ENCODE measurements at places on chromosomes 16 and 17. TPM values are rescaled to one million over a fixed set of nuclear protein-coding genes. Genes with fewer than 3 reads are reported as not detected.
A peak's percentile ranks its signal among the peaks of the same experiment; 100 is the strongest.

TLCD3A gene
- total RNA-seq, result 12.9 TPM

SLC5A11 gene
- total RNA-seq, result not detected

SMPD3 gene
- not detected for total RNA-seq

VMO1 gene
- 0.27 TPM for total RNA-seq

TBC1D3H gene
- not detected for total RNA-seq

SLC12A4 gene
- total RNA-seq, result 65.6 TPM

KRTAP17-1 gene
- total RNA-seq, result not detected

DNA sequence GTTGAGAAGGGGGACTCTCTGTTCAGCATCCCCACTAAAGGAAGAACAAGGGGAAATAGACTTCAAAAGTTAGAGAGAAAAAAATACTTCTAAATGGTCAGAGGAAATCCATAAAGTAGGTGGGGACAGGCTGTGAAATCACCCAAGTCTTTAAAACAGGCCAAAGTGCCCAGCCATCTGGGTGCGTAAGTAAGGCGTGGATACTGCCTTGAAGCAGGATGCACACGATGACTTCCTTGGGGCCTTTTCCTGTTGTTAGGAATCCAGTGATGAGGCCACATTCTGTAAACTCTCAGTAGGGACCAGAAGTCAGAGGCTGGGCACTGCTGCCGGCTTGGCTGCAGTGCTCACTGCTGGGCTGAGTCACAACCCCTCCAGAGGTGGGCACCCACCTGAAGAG is 9.2 kb downstream of the AXIN2 start:
- DNase-seq, result no peak

- no peak for DNase-seq
Measured at GRCh38 chr16:26856271-26856670, 210.5 kb upstream of the C16orf82 start.

DNA sequence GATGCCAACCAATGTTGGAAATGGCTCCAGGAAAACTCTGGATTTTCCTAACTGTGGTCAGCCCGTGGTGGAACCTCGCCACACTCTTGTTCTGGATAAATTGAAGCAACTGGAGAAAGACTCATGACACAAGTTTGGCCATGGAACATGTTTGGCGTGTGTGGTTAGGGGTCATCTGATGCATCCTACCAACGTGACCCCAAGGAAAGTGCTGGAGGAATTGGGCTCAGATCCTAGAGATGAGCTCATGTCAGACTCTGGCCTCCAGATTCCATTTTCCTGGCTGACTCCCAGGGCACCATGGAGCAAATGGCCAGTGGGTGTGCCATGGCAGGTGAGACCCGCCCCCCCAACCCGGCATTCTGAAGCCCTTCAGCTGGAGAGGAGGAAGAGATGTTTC is 58.5 kb downstream of the CACNG5 start:
- DNase-seq, result no peak

DNA sequence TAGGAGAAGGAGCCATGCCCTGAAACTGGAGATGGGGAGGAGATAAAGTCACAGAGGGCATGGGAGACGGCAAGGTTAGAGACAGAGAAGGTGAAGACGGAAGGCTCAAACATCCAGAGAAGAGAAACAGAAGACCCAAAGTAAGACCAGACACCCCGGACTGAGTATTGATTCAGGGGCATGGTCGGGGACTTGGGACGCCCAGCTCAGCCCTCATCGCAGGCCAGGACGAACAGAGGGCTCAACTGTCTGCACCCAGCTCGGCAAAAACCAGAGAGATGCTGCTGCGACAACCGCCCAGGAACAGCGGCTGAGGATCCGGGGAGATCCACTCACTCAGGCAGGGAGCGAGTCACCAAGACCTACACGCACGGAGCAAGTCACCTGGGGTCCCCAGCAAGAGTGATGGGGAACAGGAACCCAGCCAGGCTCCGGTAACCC is 999 bp downstream of the XYLT1 start:
- DNase-seq, result peak; percentile 12

DNA sequence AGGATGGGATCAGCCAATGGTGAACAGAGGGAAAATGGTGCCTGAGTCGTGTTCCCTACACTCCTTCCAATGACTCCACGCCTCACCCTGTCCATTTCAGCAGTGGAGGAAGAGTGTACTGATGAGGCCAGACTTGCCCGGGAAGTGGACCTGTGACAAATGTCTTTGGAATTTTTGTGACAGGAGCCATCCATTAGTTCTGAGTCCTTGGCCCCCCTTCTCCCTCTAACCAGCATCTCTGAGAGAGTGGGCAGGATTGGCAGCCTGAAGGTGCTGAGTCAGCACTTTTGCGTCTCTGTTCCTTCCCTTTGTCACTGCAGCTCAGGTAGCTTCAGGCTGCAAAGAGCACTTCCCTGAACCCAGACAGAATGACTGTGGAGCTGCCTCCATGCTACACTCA is 30.8 kb downstream of the BEAN1 start:
- DNase-seq, result no peak

DNA sequence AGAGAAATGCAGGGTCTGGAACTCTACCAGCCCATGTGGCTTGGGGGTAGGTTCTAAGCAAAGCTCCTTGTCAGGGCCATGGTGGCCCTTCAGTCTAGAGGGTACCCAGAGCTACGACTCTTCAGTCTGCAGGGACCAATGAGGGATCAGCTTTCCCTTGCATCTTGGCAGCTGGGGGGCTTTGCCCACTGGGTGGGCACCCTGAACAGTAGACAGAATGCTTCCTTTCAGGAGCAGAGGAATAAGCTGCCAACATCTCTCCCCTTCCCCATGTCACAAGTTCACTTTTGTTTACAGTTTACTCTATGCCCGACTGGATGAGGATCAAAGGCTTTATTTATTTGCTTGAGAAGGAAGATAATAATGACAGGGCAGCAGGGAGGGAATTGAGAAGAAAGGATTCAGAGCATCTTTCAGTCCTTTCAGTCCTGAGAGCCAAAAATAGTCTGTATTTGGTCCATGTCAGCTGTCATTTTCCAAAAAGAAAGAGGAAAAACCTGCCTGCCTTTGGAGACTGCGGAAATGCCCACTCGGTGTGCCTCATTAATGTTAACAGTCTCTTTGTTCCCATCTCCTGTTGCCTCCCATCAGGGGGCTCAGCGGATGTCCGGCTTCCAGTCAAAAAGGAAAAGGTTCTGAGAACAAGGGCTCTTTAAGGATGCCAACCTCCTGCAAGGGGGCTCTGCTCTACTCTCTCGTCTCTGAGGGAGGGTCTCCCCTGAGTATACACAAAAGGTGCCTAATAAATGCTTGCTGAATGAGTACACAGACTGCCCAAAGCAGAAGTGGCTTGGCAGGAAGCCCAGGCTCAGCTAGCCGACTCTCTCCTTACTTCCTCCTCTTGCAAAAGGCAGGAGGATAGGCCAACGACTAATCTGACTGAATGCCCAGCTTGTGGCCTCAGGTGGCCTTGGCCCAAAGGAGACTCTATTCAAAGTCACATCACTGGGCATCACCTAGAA is 17.1 kb downstream of the TRAF4 start:
- peak; percentile 63 for DNase-seq

- DNase-seq, result no peak
Measured at GRCh38 chr17:55264278-55264644, 499 bp upstream of the HLF start.

- no peak for DNase-seq
Measured at GRCh38 chr16:751152-752006, 9.2 kb upstream of the MSLN start.

DNA sequence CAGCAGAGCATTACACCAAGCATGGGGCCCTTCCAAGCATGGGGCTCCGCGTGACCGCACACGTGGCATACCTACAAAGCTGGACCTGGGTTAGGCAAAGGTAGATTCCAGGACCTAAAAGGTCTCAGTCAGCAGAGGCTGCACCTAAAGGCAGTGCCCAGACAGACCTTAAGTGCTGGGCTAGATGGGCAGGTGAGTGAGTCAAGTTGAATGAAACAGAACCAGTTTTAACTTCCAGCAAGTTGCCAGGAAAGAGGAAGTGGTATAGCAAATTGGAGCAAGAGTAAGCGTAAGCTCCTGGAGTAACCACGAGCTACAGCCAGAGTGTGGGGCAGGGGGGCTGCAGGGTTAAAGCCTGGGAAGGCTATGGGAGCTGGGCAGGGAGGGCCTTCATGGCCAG is 49.5 kb downstream of the SRCIN1 start:
- no peak for DNase-seq

DNA sequence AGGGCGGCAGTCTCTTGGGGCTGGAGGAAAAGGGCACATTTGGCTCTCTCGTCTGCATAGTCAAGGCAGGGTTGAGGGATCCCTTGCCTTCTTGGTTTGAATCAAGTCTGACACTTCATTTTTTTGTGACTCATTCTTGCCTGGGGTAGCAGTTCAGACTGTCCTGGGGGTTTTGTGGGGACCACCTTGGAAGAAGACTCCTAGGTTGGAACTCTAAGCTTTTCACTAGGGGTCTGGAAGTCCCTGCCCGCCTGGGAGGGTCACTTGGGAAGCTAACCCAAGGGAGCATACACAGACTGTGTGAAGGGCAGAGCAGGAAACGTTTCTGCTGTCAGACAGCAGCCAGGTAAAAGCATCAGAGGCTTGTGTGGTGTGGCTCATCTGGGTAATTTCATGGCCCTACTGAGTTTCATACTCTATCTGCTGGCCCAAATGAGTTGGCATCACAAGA is 11.3 kb downstream of the YPEL2 start:
- no peak for DNase-seq

DNA sequence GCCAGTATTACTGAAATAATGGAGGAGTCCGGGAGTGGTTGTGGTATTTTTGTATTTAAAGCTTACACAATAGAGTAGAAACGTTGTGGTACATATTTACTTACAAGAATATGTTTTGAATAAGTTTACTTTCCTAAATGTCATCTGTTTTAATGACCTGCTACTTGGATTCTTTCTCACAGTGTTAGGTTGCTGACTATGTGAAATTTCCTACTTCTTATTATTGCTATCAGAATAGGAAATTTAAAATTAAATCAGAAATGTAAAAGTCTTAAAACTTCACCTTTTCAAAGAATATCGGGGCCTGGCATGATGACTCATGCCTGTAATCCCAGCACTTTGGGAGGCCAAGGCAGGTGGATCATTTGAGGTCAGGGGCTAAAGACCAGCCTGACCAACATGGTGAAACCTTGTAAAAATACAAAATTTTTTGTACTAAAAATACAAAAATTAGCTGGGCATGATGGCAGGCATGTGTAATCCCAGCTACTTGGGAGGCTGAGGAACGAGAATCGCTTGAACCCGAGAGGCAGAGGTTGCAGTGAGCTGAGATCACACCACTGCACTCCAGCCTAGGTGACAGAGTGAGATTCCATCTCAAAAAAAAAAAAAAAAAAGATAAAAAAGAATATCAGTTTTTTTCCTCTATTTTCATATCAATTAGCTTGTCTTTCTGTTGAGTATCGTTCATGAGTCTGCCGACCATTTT is 77.8 kb downstream of the VMP1 start:
- peak; percentile 33 for DNase-seq

DNA sequence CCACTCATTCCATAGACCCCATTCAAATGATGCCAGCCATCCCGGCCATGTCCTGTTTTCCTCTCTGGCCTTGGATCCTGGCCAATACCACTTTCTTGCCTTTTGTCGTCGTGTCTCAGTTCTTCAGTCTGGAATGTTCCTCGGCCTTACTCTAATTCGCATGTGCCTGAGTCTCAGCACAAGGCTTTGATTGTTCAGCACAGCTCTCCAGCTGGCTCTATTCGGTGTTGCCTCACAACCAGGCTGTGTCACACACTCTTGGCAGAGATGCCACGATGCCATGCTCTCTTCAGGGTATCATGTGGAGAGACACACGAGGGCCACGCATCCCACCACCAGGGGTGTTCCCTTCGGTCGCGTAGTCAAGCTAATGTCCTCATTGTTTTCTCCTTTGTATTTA is 1.8 kb upstream of the VPS4A start:
- DNase-seq, result no peak

DNA sequence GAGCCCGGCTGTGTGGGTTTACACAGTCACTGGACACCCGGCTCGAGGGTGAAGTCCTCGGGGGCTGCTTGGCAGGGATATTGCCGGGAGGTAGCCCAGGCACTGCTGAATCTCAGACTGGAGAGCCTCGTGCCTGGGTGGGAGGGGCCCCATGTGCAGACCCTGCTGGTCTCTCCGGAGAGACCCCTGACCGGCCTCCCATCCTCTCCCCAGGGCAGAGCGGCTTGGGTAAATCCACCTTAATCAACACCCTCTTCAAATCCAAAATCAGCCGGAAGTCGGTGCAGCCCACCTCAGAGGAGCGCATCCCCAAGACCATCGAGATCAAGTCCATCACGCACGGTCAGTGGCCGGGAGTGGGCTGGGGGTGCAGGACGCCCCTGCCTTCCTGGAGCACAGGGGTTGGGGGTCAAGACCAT is 346.5 kb downstream of the SEC14L1 start:
- DNase-seq, result no peak
